Dorsolateral prefrontal cortex (tissue), 122 donors: ENCODE measurements at places on chromosomes 4 and X.

DNA sequence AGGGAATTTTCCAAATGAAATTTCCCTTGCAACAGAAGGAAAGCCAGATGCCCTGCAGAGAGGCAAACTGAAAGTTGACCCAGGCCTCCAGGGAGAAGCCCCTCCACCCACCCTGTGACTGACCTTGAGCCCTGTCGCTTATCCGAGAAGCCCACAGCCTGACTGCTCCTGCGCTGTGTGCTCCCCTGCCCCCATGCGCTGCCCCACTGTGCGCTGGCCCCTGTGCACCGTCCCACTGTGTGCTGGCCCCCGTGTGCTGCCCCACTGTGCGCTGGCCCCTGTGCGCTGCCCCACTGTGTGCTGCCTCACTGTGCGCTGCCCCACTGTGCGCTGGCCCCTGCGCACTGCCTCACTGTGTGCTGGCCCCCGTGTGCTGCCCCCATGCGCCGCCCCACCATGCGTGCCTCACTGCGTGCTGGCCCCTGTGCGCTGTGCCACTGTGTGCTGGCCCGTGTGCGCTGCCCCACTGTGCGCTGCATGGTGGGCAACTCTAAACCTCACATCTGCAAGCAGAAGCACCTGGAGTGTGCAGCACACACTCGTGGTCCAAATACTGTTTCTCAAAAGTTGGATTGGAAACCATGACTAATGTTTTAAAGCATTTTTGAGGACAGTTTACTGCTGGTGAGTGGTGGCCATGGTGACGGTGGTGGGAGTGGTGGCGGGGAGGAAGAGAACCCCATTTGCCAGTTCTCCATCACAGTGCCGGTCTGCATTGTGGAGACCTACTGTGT, 8.3 kb upstream of the GRPEL1 start:
- DNase-seq = no peak

DNA sequence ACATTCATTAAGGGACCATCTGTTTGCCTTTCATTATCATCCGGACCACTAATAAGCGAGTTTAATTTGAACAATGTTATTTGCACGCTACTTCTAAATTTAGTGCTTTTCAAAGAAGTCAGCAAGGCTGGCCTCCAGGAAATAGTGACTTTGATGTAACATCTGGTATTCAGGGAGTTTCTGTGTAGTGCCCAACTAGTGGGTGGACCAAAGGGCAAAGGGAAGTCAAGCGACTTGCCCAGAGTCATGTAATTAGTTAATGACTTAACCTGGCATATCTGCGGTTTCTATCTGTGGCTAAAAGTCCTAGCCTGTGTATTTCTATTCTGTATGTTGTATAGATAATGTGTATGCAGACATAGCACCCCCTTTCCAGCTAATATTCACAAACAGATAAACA, 56.3 kb upstream of the LCORL start:
- no peak for DNase-seq

DNA sequence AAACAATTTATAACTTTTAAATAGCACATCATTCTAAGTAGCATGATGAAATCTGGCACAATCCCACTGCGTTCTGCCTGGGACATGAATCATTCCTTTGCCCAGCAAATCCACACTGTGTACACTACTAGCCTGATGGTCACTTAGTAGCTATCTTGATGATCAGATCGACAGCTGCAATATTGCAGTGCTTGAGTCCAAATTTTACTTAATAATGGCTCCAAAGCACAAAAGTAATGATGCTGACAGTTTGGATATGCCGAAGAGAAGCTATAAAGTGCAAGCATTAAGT, 86.6 kb upstream of the NPNT start:
- no peak for DNase-seq

- no peak for DNase-seq
Measured at GRCh38 chrX:125681507-125681906, 361.8 kb downstream of the TEX13C start.

GRCh38 chr4:81562093-81562492, 90.4 kb upstream of the RASGEF1B start:
- DNase-seq = no peak

GRCh38 chrX:23435575-23435974, 100.9 kb downstream of the PTCHD1 start:
- no peak for DNase-seq

DNA sequence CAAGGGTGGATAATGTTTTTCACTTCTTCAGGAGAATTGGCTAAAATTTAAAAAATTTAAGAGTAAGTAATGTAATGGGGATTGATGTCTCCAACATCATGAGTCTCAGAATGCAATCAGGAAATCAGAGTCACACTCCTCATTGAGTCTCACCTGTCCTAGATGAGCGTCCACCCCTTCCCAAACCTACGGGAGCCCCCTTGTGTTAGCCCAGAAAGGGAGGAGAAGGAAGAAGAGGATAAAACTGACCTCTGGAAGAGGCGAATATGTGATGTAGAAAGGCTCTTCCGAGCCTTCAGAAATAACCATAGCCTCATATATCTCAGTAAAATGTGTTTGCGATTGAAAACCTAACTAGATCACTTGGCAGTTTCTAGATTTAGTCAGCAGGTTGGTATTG, 157.1 kb downstream of the DCLK2 start:
- no peak for DNase-seq

DNA sequence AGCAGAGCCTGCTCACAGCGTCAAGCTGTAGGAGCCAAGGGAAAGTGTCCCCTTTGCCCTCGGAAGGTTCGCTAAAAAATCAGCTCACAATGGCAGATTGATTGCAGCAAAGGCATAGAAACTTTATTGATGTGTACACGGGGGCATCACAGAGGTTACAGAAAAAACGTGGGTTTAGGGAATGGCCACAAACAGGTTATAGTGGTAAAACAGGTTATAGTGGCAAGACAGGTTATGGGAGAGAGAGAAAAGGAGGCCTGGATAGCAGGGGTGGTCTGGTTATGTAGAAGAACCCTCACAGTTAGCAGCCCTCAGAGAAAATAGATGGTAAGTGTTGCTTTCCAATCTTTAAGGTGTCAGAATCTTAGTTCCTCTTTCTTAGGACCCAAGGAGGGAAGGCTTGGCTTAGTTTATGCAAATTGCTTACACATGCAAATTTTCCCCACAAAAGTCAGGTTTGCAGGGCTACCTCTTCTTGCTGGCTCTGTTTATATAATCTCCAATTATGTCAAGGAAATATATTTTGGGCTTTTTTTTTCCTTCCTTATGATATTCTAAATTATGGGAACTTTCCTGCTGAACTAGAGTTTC, 113.7 kb downstream of the BMP15 start:
- DNase-seq = no peak

DNA sequence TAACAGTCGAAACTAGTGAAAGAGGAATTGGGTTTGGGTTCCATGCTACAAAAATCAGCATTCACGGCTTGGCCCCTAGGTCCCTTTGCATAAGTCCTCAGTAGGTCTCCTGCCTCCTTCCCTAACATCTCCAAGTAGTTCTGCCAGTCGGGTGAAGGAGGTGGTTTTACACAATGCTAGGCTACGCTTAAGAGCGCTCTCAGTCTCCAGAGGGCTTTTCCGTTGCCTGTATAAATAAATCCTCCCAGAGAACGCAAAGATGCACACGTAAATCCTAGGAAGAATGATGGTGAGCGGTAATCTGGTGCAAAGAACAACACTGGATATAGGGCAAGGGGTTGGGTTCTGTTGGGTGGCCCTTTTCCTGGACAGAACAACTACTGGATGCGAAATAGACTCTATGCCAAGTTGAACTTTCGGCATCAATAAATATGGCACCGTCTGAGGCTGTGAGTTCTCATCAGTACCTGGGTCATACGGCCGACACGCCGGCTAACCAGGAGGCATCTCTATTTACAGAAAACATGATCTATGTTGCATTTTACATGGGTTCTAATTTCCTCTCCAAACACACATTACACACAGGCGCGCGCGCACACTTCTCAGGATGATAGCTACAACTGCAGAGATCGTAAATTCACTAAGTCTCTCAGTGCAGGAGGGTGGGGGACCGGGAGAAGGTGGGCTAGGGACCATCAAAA, 1.3 kb downstream of the CAMK2D start:
- no peak for DNase-seq

DNA sequence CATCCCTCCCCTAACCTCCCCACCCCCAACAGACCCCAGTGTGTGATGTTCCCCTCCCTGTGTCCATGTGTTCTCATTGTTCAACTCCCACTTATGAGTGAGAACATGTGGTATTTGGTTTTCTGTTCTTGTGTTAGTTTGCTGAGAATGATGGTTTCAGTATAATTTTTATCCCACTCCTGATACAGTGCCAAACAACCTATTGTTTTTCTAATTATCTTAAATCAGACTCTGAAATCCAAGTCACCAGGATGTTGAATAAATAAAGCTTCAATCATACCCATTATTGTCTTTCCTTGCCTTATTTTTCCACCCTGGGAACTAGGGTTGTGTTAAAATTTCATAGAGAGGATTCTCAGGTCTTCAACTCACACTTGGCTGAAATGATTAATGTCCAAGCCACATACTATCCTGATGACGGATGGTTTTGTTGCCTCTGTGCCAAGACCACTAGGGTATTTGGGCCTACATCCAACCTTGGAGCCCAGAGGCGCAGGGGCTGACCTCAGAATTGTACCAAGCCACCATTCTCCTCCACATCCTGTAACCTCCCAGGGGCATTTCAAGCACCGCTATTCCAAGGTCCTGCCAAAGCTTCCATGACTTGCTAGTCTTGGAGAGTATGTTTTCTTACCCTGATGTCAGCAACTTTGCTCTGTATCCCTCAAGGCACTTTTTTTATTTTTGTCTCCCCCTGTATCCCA, 332.4 kb downstream of the ARHGAP24 start:
- no peak for DNase-seq

DNA sequence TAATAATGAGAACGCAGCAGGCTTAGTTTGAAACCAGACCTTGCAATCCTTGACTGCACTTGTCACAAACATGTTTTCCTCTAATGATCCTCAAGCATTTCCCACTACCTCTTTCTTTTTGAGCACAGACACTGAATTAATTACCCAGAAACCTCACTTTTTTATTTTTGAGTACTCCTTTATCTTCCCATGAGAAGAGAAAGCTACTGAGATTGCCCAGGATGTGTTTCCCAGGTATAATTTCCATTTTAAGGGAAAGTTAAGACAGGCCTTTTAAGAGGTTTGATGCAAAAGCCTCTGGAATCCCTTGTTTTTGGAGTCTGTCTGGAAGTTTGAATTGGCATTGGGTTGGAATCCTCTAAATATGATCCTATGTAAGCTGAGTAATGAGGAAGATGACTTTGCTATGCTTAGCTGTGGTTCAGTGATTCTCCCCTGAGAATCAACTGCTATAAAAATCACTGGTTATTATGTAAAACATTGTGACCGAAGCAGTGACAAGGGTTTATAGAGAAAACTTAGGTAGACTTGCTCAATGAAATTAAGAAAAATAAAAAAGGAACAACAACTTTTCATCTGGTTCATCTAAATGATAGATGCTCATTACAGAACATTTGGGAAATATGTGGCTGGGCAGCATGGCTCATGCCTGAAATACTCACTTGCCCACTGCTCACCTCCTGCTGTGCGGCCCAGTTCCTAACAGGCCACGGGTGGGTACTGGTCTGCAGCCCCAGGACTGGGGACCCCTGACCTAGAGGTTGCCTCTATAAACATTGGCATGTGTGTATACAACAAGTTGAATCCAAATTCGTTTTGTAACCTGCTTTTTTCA, 10.8 kb upstream of the RHOH start:
- DNase-seq = no peak

DNA sequence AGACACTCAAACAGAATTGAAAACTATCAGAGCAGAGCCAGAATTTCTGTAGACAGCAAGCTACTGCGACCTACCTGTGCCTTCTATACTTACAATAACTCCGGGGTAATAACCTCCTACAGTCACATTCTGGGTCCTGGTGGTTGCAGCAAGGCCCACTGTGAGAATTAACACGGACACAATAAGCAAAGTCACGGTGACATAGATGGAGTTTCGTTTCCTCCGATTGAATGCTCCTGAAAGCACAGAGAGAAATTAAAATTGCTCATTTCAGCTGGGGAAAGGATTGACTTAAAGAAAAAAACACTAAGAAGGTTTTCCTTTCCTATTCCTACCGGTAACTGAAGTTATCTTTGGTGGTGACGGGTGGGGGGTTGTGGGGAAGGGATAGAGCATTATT, 7.0 kb downstream of the TMEM255A start:
- no peak for DNase-seq

DNA sequence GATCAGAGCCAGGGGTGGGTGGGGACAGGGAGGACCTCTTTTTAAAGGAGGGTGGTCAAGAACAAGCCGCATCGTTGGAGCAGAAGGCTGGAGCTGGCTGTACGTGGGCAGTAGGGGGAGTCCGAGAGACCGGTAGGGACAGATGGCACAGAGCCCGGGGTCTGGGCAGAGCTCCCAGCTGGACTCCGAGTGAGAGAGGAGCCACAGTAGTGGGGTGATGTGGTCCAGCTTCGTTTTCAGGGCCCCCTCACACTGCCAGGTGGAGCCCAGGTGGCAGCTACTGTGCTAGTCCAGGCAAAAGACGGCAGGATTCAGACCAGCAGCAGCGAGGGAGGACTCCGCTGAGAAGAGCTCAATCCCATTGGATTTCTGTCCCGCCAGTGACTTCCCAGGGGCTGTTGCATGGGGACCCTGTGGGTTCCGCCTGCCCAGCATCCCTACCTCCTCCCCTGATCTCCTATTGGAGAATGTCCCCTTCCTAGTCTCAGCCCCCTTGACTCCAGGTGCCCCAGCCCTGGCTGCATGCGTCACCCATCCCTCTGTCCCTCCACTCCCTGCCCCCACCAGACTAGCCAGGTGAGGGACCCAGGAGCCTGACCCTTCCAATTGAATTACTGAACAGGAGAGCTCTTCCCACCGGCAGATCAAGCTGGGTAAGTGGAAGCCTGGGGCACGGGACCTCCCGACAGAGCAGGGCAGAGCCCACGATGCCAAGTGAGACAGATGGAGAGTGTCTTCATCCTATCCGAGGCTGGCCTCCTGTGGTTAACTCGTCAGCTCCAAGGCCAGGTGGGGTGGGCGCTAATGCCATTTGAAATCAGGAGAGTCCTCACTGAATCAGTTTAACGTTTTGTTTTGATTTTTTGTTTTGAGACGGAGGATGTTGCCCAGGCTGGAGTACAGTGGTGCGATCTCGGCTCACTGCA, 2.9 kb downstream of the ARHGAP4 start:
- peak; percentile 79 for DNase-seq

- no peak for DNase-seq
Measured at GRCh38 chr4:168994958-168995357, 15.1 kb downstream of the CBR4 start.

DNA sequence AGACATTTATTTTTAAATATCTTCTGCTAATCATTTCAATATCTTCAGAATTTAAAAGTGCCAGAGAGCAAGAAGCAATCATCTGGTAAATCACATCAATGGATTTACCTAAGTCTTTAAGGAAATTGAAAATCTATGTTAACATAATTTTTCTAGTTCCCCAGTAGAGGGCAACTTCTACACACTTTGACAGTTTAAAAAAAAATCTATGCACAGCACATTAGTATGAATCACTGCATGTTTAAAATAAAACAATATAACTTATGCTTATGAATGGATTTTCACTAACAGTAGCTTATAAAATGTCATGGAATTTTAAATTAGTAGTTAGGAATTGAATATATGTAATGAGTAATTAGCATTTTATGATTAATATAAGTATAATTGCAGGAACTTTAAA, 126.5 kb downstream of the REELD1 start:
- no peak for DNase-seq

- DNase-seq = no peak
Measured at GRCh38 chr4:142743121-142743825, 102.8 kb downstream of the INPP4B start.

GRCh38 chr4:157983300-157983699, 189.5 kb downstream of the GASK1B start:
- no peak for DNase-seq

GRCh38 chr4:987624-988513, 1.0 kb downstream of the IDUA start:
- no peak for DNase-seq
